ENCODE measurements at places on chromosomes 1 and 21. TPM values are rescaled to one million over a fixed set of nuclear protein-coding genes. Genes with fewer than 3 reads are reported as not detected.

DNA sequence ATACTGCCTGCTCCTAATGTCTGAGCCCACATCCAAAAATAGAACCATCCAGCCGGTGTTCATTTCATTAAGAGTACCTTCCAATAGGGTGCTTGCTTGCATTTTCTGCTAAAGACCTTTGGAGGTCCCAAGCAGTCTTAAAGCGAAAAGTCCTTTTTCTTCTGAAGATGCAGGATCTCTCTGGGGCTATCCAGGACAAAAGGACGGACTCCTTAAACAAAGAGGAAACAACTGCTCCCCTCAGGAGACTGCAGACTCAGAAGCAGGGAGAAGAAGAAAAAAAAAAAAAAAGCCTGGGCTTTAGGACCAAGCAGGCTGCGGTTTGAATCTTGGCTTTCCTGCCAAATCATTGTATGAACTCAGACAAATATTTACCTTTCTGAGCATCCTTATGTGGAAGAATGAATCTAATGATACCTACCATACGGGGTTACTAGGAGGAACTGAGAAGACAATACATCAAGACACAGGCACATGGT lies 204.0 kb downstream of the PLPP3 start:
- no peak for DNase-seq

- DNase-seq: no peak
Observed at GRCh38 chr1:82392513-82392912, 591.8 kb downstream of the ADGRL2 start.

- DNase-seq: no peak
Observed at GRCh38 chr1:45401524-45401923, 61.3 kb upstream of the MUTYH start.

DNA sequence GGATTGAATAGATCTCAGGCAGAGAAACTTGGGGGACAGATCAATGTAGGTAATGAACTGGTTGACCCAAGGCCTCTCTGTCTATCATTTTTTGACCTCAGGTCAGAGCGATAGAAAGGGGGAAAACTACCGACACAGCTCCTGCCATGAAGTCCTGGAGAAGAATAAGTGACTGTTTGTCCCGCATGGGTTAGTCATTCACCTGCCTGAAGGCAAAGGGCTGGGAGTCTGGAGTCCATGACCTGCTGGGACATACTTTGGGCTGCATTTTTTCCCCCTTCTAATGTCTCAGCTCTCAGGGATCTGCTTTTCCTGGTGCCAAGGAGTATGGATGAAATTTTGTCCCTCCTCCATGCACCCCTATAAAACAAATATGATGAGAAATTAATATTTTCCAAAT lies 1.6 kb upstream of the ROR1 start:
- DNase-seq: no peak

GRCh38 chr1:23169727-23170335 lies 1.2 kb upstream of the LUZP1 start:
- DNase-seq: no peak

- DNase-seq: peak; percentile 85
Observed at GRCh38 chr1:220300442-220301121, 28.3 kb upstream of the RAB3GAP2 start.

DNA sequence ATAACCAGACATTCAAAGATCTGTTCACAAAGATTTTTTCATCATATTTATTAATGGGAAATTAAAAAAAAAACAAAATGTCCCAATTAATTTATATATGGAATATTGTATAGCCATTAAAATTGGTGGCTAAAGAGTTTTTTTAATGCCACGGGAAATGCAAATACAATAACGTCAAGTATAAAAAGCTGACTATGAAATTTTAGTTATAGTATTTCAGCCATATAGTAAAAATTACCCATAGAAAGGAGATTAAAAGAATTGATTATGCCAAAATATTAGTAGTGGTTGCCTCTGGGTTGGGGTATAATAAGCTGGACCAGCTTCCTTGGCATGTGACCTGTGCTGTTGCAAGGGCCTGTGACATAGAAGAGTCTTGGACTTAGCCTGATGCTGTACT lies 78.8 kb downstream of the KCTD3 start:
- DNase-seq: no peak

DNA sequence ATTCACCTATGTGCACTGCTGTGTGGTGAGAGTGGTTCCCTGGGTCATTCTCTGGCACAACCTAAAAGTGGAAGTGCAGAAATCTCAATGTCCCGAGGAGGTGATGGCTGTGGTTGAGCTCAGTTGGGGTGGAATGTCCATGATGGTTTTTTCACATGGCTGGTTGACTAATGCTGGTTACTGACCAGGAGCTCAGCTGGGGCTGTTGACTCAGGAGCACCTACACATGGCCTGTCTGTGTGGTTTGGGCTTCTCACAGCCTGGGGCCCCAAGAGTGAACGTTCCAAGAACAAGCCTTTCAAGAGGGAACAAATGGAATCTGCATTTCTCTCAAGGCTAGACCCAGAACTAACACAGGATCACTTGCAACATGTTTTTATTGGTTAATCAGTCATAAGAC lies 6.4 kb upstream of the KANK4 start:
- no peak for DNase-seq

GRCh38 chr1:95584315-95584714 lies 350.3 kb downstream of the RWDD3 start:
- no peak for DNase-seq

GRCh38 chr1:213326281-213327016 lies 275.4 kb downstream of the RPS6KC1 start:
- no peak for DNase-seq

DNA sequence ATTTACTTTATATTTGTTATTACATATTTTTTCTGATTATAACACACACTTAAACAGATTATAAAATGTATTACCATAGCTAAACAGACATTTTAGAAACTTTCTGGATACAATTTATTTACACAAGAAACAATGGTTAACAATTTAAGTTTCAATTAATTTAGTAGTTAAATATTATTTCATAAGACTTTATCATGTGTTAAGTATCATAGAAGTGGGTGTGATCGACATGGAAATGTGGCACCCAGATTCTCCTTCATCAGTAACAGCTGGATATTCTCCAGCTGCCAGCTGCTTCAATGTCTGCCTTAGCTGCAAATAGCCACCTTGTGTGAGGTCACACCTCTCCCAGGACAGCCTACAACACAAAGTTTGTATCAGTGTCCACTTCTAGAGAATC lies 97.8 kb downstream of the KCNT2 start:
- DNase-seq: no peak

GRCh38 chr1:58577654-58578030 lies 590 bp upstream of the TACSTD2 start:
- DNase-seq: no peak

DNA sequence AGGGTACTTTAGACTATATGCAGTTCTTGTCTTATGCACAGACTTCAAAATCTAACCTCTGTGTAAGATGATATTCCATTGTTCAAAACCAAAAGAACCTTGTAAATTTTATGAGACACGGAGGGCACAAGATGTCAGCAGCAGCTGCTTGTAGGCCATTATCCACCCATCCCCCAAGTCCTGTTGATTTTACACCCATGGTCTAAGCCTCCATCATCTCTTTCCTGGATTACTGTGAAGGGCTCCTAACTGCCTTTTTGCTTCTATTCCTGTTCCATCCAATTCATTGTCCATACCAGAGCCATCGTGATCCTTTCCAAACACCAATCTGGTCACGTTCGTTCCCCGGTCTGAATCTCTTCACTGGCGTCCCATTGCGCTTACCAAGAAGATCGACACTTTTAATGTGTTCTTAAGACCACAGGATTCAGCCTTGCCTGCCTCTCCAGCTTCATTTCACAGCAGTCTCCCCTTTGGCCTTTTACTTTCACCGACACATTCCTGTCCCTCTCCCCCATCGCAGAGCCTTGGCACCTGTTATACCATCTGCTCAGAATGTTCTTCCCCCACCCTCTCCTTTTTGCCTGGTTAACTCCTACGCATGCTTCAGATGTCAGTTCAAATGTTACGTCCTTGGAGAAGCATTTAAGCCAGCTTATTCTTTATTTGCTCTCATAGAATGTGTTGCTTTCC lies 107.3 kb upstream of the POU3F1 start:
- no peak for DNase-seq

DNA sequence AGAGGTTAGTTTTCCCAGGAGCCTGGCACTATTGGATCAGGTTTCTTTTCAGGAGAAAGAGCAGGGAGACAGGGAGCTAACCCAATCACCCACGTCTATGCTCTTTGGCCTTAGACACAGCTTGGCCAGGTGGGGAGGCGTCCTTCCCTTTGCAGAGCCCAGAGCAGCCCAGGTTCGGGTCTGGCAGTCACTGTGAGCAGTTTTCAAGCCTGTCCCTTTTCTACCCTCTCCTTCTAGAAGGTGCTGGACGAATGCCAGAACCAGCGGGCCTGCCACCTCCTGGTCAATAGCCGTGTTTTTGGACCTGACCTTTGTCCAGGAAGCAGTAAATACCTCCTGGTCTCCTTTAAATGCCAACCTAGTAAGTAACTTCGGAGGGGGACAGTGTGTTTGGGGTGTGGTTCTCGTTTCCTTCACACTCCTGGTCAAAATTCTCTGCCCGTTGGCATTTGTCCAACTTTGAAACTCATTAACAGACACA lies 44.9 kb downstream of the EVA1C start:
- no peak for DNase-seq

DNA sequence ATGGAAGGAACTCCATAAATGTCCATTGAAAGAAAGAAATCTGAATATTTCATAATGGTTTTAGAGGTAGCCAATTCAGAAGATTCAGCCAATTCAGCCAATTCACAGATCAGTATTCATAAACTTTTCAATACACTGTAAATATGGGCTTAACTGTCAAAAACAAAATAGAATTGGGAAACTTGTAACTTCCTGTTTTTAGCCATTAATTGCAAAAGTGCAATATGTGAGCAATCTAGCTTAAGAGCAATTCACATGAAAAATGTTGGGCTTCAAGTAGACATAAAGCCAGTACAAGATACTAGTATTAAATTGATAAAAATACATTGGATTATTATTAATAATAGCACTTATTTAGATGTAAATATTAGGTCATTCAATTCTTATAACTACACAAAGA lies 27.5 kb upstream of the PLPPR4 start:
- no peak for DNase-seq

DNA sequence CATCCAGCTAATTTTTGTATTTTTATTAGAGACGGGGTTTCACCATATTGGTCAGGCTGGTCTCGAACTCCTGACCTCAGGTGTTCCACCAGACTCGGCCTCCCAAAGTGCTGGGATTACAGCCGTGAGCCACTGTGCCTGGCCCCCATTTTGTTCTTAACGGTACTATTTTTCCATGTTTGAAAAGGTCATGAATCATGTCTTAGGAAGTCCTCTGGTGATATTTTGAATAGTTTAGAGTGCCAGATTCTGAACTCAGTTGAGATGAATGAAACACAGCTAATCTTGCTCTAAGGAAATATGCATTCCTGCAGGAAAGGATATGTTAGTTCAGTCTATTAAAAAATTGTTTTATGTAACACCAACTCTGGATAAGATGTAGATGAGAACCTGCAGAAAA lies 62.6 kb upstream of the ATP2B4 start:
- DNase-seq: no peak

GRCh38 chr1:117268535-117269455 lies 58.1 kb upstream of the VTCN1 start:
- DNase-seq: no peak

GRCh38 chr1:115115521-115116161 lies 26.3 kb upstream of the TSPAN2 start:
- DNase-seq: no peak

- DNase-seq: no peak
Observed at GRCh38 chr21:33682992-33683627, 40.8 kb downstream of the ITSN1 start.

DNA sequence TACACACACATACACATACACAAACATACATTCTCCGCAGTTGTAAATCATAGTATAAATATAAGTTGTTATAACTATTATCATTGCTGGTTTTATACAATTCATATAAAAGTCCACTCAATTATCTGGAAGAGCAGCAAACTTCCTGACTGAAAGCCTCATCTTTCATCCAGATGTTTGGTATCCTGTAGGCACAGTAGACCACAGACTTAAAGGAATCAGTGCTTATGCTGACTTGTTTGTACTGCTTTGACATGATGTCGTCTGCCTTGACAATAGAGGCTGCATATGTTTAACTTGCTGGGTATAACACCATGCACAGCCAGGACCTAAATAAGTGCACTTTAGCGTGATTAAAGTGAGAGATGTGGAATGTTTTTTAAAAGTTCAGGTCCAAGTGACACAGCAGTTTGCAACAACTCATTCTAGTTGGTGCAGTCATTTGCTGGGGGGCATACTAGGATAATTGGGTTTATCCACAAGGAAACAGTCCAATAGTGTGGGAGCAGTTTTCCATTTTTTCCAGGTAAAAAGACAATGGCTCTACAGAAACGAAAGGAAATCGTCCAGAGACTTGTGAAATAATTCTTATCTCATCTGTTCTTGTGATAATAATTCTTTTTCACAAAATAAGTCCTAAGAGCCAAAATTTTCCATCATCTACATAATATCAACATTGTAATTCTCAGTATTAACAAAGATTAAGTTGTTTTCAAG lies 110.3 kb upstream of the TSPAN2 start:
- no peak for DNase-seq

DNA sequence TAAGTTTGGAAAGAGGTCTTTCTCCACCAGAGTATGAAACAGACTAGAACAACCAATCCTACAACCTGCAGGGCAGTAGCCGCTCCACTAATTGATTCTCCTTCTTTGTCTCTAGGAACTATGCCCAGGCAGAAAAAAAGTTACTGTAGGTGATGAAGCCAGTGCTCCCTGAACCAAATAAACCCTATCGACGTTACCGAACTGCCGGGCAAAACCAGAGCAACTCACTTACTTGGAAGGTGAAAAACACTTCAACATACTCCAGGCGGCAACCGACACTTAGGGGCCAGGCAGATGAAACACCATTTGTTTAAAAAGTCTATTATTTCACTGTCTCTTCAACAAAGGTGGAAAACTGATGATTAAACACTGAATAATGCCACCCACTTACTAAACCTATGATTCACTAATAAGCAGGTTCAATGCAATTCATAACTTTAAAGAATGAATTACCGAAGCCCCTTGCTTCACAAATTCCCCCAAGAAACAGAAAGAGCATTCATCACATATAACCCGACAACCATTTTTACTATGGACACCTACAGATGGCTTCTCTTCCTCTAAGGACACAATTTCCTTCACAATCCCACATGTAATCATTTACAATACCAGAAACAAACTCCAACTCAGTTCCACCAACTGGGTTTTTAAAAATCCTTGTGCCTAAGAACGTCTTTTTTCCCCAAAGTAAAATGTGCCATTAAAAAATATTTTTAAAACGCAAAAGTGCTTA lies 1.6 kb downstream of the NRIP1 start:
- no peak for DNase-seq

DNA sequence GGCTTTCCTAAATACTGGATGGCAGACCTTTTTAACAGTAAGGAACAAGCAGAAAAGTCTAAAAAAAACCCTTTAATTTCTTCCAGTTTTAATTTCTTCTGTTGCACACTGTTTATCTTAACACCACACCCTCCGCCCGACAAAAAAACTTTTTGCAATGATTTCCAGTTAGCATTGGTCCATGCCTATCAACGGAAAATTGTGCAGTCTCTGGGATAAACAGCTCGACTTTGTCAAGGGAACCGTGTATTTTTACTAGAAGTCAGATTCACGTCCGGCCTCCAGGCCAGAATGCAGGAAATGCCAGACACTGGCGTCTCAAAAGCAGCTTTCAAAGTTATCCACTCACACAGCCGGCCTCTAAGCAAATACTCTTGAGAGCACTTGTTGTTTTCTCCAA lies 378 bp upstream of the NUP210L start:
- no peak for DNase-seq

Gene KRTAP11-1
- total RNA-seq: not detected

Gene RHOU
- total RNA-seq: 3.8 TPM

Gene CD34
- total RNA-seq: 49.9 TPM

Gene KRTAP7-1
- not detected for total RNA-seq

Gene COG2
- 19.4 TPM for total RNA-seq

Gene NTRK1
- total RNA-seq: 1.4 TPM

Gene UBE4B
- 62.1 TPM for total RNA-seq

Gene FCRL5
- total RNA-seq: 0.30 TPM

Gene KCNQ4
- 3.6 TPM for total RNA-seq
